ENCODE measurements at places on chromosomes 16 and 17. TPM values are rescaled to one million over a fixed set of nuclear protein-coding genes. Genes with fewer than 3 reads are reported as not detected.

Gene FLOT2
- 82.7 TPM for total RNA-seq

Gene PDILT
- total RNA-seq, result not detected

Gene GPR179
- under 0.01 TPM for total RNA-seq

Gene MILR1
- total RNA-seq, result 6.3 TPM

GRCh38 chr17:34859652-34860051, 101.6 kb downstream of the CCT6B start:
- no peaks in the 10 kb centered on the region for H3K36me3 ChIP-seq
- H3K27ac ChIP-seq, result no peak overlapping the region
- no peak overlapping the region for H3K4me3 ChIP-seq
- no peaks in the 10 kb centered on the region for H3K4me1 ChIP-seq
- H3K27me3 ChIP-seq, result no peaks in the 10 kb centered on the region

DNA sequence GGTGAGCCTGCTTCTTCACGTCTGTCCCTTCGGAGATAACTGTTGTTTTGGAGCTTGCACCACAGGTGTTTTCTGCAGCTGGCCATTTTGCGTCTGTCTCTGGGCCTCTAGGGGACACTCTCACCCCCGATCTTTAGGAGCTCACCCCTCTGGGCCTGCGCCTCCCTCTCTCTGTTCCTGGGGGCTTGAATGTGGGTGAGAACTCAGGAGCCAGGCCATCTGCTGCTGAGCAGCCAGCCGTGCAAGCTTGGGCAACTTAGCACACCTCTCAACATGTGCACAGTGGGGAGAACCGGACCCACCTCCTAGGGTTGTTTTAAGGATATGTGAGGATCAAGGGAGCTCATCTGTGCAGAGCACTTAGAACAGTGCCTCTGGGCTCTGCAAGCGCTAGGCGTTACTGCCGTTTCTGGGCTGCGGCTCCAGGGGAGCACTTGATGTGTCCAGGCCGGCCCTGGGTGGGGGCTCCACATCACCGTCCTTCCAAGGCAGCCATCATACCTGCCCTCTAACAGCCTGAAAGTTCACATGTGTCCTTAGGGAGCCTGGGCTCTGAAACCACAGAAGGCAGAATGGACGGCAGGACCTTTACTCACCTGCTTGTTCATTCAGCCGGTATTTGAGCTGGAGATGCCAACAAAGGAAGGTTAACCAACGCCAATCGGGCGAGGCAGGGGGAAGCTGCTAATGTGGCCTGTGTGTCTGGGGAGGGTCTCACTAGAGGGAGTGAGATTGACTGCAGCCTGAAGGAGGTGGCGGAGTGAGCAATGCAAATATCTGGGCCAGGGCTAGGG, 66.3 kb downstream of the MRC2 start:
- H3K4me1 ChIP-seq, result peaks cover 13% of the 10 kb centered on the region
- H3K27ac ChIP-seq, result no peak overlapping the region
- no peak for DNase-seq
- H3K36me3 ChIP-seq, result peaks cover 5% of the 10 kb centered on the region
- no peak overlapping the region for H3K4me3 ChIP-seq
- no peaks in the 10 kb centered on the region for H3K27me3 ChIP-seq

DNA sequence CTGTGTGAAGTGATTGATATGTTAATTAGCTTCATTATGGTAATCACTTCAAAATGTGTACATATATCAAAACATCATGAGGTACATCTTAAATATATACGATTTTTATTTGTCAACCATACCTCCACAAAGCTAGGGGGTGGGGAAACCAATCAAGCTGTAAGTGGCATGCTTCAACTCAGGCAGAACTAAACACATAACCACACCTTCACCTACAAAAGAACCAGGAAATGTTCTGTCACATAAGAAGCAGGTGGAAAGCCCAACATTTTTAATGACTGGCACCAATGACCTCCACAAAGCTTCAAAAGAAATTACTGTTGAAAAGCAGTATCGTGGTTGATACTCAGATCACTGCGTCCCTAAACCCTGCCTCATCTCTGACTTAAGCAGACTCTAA, 867.7 kb upstream of the EEF2KMT start:
- no peaks in the 10 kb centered on the region for H3K36me3 ChIP-seq
- H3K4me3 ChIP-seq, result no peak overlapping the region
- no peaks in the 10 kb centered on the region for H3K27me3 ChIP-seq
- no peak overlapping the region for H3K27ac ChIP-seq

DNA sequence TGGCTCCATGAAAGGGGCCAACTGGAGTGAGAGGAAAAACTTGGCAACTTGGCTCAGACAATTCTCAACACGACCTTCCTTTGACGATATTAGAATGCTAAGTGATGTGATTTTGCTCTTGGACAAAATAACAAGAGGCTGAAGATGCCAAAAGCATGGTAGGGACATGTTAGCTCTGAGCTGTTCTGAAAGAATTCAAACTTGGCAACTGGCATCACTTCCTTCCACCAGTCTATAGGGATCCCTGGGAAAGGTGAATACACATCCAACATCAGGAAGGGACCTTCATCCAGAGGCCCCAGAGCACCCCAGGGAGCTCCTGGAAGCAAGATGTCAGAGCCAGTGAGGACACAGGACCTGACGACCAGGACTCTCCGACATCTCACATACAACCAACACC, 4.3 kb downstream of the KRT37 start:
- no peaks in the 10 kb centered on the region for H3K4me1 ChIP-seq
- no peak overlapping the region for H3K4me3 ChIP-seq
- H3K27me3 ChIP-seq, result no peaks in the 10 kb centered on the region
- no peak for DNase-seq
- H3K27ac ChIP-seq, result no peak overlapping the region
- H3K36me3 ChIP-seq, result no peaks in the 10 kb centered on the region

- DNase-seq, result peak; percentile 91
- H3K27ac ChIP-seq, result peak overlapping the region; percentile 97
- H3K27me3 ChIP-seq, result no peaks in the 10 kb centered on the region
- peak overlapping the region; percentile 96 for H3K4me3 ChIP-seq
Observed at GRCh38 chr16:1770328-1771187, 785 bp downstream of the NME3 start.

DNA sequence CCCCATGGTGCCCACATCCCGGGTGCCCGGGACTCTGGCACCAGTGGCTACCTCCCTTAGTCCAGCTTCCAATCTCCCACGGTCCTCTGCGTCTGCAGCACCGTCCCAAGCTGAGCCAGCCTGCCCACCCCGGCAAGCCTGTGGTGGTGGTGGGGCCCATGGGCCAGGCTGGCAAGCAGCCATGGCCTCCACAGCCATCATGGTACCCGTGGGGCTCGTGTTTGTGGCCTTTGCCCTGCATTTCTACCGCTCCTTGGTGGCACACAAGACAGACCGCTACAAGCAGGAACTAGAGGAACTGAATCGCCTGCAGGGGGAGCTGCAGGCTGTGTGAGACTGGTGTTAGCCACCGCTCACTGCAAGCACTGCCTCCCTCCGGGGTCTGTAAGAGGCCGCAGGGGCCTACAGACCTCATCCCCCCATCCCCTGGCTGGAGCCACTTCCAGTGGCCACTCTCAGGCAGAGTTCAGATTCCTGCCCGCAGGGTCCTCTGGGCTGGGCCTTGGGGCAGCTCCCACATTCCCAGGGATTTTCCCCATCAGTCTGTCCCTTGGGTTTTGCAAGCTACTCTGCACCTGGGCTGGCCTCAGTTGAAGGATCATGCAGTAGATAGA, 3.9 kb upstream of the SETD1A start:
- no peak overlapping the region for H3K27ac ChIP-seq
- DNase-seq, result peak; percentile 79
- H3K27me3 ChIP-seq, result no peaks in the 10 kb centered on the region
- no peaks in the 10 kb centered on the region for H3K36me3 ChIP-seq

All from upper lobe of left lung (tissue), 6 donors.